ENCODE measurements at places on chromosomes 1 and 21. TPM values are rescaled to one million over a fixed set of nuclear protein-coding genes. Genes with fewer than 3 reads are reported as not detected.

GRCh38 chr1:222167111-222167510 lies 380.8 kb downstream of the HHIPL2 start:
- DNase-seq = peak; percentile 6

- no peak for DNase-seq
Observed at GRCh38 chr1:199135901-199136300, 497.1 kb downstream of the PTPRC start.

- no peak for DNase-seq
Observed at GRCh38 chr1:4130096-4130495, 230.0 kb upstream of the C1orf174 start.

DNA sequence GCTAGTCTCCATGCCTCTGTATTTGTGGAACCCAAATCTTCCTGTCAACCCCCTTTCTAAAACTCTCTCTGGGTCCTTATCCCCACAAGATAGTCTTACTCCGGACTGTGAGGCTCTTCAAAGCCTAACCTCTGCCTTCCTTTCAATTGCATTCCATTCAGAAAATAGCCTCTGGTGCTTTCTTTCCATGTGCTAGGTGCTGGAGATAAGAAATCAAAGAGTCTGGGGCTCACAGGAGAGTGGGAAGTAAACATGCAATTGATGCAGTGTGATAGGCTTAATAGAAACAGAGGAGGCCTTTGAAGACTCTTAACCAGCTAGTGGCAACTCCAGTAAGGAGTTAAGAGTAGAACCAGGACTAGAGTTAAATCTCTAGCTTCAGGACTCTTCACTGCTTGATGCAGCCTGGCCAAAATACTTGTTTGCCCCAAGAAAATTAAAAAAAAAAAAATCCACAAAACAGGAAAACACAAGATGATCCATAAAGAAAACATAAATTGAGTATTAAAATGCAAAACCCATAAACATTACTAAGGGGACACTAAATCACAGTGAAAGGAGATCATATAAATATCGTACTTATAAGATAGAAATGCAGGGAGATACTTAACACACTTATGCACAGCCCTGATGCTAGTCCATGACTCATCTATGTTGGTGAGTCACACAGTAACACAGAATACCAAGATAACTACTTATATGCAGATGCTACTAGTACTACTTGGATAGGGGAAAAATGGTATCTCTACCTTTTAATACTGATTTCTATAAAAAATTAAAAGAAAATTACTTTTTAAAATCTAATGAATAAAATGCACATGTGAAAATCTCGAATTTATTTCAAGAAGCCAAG lies 341.5 kb downstream of the KCNH1 start:
- no peak for DNase-seq

DNA sequence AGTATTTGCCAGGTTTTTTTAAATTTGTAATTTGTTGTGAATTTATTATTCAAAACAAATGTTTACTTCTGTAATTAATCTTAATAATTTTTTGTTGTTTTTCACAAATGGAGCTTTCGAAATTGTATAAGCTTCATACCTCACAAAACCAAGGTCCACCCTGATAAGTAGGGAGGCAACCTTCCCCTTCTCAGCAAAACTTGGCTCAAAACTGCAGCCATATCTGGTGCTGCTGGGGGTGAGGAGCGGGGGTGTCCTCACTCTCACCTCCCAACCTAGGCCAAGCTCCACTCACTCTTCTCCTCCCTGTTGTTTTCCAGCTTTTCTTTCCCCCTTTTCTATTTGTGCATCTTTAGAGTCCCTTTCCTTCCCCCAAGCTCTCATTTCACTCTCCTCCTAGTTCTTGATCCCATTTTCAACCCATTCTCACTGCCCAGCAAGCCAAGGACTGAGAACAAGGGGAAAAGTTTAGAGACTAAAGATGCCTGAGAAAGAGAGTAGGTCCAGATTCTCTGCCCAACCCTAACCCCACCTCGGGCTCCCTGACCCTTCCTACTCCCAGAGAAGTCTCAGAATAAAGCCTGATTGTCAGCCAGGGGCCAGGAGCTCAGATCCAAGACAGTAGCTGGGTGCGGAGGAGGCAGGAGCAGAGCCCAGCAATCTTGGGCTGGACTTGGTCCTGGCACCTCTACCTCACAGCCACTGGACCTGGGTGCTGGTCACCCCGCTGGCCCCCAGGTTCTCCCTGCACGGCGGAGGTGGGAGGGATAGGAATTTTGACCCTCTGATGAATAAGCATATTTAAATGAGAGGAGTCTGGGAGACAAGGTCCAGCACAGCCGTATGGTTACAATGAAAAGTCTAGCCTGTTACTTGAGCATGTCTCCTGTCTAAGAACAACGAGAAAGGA lies 8.3 kb upstream of the CFAP45 start:
- no peak for DNase-seq

- no peak for DNase-seq
Observed at GRCh38 chr1:197269053-197269452, 1.0 kb downstream of the CRB1 start.

DNA sequence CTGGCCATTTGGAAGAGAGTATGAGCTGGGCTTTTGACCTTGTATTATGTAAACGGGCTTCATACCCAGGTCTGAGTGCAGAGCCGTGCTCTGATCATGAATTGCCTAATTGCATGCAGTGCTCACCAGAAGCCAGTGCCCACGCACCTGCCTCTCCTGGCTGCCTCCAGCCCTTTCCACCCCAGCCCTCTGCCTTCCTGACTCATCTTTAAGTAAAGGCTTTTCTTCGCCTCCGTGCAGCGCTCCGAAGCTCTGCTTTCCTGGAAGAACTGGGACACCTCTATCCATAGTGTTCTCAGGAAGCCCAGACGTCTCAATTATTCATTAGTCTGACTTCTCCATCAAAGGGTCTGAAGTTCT lies 413.7 kb downstream of the PTPRU start:
- DNase-seq = no peak

GRCh38 chr1:55289614-55290013 lies 74.5 kb upstream of the USP24 start:
- no peak for DNase-seq

DNA sequence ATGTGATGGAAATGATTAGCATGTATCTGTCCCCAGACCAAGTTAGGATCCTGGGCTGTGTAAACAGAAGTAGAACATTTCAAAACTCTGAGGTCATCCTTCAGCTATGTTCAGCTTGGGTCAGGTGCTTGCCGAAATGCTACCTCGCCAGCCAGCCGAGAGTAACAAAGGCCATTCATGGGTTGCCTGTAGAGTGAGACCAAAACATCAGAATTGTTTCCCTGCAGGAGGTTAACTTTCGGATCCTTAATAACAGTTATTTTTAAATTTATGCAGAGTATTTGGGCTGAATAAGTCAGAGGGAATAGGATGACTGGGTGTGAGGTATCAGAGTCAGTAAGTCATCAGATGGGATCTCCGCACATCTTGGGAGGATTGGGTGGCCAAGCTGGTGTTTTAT lies 35.6 kb downstream of the SMYD2 start:
- DNase-seq = no peak

- DNase-seq = no peak
Observed at GRCh38 chr1:209667103-209667502, 8.1 kb upstream of the G0S2 start.

VPS45 gene
- 23.0 TPM for total RNA-seq

AJAP1 gene
- total RNA-seq = not detected

UBXN10 gene
- total RNA-seq = 1.2 TPM

SCCPDH gene
- total RNA-seq = 45.8 TPM
